Islet precursor cell (in vitro differentiated cells): ENCODE measurements at places on chromosomes 7 and 10.

DNA sequence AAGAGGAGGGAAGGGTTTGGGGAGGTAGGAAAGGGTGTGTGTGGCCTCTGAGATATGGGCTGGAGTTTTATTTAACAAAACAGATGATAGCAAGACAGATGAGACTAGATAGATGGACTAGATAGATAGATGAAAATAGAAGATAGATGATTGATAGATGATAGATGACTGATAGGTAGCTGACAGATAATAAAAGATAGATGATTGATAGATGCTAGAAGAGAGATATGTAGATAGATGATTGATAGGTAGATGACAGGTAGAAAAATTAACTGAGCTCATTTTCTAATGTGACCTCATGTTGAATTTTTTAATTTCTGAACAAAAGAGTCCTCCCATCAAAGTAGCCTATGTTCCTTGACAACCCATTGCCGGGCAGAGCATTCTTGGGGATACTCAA is 116.6 kb upstream of the SFMBT2 start:
- no peak for DNase-seq

DNA sequence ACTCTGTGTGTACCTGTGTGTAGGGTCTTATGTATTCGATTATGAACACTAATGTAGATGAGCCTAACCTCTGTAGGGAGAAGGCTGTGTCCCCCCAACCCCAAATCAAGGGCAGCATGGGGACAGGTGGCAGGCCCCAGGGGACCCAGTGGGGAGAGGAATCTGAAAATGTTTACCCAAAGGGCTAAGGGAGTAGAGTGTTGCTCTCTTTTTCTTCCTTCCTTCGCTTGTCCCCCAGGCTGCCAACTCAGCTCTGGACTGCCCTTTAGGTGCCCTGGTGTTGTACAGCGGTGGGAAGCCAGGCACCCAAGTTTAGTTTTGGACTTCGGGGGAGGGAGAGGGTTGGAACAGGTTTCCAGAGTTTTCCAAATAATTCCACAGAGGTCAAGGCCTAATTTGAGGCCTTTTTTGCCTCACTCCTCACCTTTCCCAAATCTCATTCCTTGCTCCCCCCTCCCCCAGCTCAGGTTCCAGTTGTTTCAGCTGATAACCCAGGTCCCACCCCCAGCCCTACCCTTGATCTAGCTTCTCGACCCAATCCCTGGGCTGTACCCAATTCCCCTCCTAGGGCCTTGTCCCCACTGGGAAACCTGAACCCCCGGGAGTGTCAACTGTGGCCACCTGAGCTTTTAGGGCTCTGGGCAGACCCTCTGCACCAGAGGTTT is 9.1 kb upstream of the PAX2 start:
- DNase-seq: no peak

DNA sequence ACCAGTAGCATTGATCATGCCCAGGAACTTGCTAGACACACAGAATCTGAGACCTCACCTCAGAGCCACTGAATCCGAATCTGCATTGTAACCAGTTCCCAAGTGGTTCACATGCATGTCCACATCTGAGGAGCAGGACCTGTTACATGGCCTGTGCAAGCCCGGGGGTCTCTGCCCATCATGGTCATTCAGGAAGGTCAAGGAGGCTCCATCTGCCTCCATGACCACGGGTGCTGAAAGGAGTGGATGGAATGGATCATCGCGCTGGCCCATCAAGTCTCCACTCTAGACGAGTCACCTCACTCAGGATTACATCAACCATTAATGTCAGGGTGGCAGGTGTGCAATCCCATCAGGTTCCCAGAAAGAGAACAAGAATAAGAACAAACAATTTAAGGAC is 85.8 kb upstream of the ADAM12 start:
- DNase-seq: no peak

- peak; percentile 95 for DNase-seq
These were observed 73.2 kb downstream of the SPDYE5 start for GRCh38 chr7:75565132-75565837.

GRCh38 chr10:111872591-111872990 is 311.0 kb downstream of the GPAM start:
- no peak for DNase-seq

DNA sequence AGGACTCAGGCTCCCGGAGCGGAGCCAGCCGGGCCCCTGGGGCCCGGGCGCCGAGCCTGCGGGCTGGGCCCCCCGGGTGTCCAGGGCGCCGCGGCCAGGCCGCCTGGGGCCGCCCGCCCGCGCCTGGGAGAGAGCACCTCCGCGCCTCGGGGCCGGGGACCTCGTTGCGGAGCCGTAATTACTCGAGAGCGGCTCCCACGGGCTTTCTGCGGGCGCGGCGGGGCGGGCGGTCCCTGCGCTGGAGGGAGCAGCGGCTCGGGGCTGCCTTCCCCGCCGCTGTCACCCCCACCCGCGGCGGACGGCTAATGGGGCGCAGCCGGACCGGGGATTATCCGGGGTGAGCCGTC is 1.5 kb downstream of the GNB2 start:
- DNase-seq: no peak

- no peak for DNase-seq
These were observed 25.9 kb downstream of the CYP17A1 start for GRCh38 chr10:102811346-102811745.

- DNase-seq: peak; percentile 62
These were observed 3.7 kb upstream of the ELMO1 start for GRCh38 chr7:37452346-37452745.

DNA sequence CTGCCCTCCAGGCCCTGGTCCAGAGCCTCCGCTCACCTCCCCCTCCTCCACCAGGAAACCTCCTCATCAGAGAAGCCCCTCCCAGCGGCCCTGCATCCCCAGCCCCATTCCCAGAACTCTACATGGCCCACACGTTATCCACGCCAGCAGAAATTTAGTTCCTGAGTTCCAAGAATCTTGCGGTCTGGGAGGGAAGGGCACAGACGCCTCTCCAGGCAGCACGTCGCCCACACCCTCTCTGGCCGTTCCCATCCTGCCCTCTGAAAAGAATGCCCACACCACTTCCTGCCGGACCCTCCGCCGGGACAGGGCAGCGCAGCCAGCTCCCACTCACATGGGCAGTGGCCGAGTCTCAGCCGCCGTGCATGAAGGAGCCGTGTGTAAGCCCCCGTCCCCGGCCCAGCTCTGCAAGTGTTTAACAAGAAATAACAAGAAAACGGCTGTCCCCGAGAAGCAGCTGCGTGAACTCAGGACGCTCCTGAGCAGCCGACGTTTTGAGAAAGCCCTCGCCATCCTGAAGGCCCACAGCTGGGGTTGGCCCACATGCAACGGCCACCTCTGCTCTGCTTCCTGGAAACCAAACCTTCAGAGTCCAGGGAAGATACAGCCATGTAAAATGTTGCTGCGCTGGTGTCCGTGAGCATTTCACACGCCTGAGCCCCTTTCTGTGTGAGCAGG is 17.4 kb downstream of the ADGRA1 start:
- DNase-seq: no peak

- no peak for DNase-seq
These were observed 66.5 kb upstream of the PPP2R2D start for GRCh38 chr10:131834152-131834810.

GRCh38 chr7:102933763-102934162 is 21.0 kb downstream of the LRRC17 start:
- peak; percentile 84 for DNase-seq

DNA sequence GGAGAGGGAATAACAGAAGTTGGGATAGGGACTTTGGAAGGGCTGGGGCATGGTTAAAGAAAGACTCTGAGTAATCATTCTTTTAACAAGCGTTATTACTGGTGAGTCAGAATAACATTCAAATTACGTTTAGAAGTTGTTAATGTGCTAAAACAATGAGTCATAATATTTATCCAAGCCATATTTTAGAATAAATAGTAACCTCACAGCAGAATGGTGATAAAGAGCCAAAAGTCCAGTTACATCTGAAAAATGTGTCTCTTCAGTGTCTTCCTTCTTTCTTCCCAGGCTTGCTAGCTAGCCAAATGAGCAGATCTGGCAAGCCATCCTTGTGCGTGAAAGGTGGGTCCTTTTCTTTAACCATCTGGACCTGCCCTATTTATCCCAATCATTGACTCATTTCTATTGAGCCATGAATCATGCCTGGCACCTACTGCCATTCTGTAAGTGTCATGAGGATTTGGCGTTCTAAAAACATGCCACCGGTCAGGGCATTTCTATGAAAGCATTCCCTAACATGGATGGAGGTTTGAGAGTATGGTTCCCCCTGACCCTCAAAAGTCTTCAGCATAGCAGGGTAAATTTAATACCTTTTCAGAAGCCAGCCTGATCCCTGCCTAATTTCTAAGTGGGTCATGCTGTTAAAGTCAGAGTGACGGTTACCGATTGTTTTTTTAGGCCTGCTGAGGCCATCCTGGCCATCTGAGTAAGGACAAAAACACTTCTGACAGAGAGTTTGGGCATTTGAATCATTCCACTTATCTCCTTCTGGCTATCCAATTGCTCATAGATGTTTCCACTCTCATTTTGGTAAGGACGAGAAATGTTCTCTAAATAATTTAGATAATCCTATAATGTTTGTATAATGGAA is 26.9 kb downstream of the MYPN start:
- DNase-seq: peak; percentile 67

DNA sequence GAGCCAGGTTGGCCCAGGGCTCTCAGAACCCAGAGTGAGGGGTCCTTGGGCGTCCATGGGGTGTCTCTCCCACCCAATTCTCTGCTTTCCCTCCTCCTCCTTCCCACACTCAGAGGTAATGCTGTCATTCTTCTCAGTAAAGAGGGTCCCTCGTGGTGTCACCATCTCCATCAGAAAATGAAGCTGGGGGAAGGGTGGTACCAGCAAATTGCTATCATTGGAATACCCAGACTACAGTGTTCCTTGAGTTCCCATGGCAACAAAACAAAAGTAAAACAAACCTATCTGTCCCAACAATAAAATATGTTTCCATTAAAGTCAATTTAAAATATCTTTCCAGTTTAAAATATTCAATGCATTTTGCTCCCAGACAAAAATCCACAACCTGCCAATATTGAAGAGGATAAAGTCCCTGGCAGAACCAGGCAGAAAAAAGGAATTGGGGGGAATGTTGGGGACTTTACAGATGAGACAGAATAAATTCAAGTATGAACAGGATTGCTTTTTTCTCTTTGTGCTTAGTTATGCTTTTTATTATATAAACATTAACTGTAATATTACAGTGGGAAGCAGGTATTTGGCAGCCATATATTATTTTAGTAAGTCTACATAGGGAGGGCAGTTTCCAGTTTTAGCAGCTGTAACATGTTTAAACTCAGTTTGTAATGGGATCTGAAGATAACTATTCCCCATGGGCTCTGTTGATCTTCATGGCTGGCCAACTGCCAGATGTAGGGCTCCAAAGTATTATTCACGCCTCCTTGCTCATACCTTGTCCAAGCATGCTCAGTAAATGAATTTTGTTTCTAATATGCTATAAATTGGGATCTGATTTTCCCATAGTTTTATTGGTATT is 182.1 kb downstream of the ARID5B start:
- DNase-seq: no peak

DNA sequence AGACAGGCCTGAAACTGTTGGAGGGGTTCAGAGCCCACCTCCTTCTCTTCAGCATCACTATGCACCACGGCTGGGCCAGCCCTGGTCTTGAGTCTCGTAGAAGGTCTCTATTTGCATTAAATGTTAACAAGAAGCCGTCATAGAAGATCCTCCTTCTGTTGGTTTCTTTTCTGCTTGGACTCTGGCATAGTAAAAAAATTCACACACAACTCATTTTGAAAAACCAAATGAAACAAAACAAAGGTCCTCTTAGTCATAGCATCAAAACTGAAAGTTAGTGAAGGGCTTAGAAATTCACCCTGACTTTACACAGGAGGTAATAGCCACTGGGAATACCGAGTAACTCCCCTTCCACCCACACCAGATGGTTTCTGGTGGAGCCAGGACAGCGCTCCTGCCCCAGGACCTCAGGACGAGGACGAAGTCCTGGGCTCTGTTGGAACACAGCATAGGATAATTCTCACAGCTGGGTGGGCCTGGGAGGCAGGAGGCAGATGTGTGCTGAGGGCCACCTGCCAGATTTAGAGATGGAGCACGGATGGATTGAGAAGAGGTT is 248.4 kb upstream of the KLF6 start:
- DNase-seq: no peak

- peak; percentile 92 for DNase-seq
These were observed 58.6 kb downstream of the ZMIZ1 start for GRCh38 chr10:79127151-79127961.

DNA sequence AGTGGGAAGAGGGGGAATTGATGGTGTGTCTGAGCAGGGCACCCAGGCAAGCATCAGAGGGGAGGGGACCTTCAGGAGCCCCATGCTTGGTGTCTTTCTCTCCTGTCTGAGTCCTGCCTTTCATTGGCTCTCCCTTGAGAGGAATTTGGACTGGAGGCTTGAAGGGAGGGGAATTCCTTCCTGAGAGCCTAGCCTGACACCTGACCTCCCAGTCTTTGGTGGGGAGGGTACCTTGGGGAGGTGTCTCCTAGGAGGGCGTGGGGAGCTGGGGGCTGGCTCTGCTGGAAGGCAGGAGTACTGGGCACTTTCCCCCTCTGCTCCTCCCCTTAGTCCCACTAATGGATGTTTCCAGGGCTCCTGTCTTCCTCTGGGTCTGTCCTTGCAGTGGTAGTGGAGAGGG is 1.3 kb upstream of the SFRP5 start:
- DNase-seq: no peak

- DNase-seq: no peak
These were observed 44.3 kb downstream of the CLEC2L start for GRCh38 chr7:139567647-139568345.

- DNase-seq: peak; percentile 59
These were observed 52.2 kb downstream of the GPR158 start for GRCh38 chr10:25226775-25227682.

DNA sequence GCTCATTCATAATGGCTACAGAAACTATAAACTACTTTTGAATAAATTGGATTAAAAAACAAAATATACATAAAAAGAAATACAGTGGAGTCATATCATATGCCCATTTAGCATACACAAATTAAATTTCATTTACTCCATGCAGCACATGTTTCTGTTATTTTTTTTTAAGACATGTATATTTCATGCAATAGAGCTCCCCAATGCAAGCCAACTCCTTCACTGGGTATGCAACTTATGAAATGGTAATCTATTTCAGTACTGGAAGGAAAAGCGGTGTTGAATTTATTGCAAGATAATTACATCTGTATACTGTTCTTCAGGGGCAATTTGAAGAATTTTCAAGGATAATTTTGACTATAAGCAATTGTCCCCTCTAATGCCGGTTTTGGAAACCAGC is 49.9 kb downstream of the NEUROD6 start:
- no peak for DNase-seq

DNA sequence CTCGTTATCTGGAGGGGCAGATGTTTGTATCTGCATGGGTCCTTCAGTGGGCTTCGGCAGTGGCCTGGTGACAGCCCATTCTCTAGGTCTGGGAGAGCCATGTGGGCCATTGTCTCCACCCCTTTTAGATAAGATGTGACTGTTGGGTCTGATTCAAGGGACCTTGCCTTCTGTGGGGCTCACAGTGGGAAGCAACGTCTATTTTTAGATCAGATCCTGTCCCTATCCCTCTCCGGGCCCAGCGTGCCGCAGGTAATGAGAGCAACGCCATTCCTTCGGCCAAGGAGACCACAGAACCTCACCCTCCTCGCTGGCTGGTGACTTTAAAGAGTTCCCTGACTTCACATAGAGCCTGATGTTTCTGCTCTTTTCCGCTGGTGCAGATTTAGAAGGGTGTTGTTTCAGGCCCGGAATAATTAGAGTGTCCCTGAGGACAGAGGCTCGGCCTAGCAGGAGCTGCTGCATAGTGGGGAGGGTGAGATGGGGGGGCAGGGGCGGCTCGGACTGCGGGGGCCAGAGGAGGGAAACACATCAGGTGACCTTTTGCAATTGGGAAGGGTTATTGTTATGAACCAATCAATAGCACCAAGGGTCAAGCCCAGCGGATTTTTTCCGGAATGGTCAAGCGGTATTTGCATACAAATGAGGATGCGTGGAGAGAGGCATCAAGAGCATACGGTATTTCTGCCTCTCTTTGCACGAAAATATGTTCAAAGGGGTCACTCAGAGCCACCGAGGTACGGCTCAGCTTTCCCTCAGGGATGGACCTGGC is 503.0 kb upstream of the FOXK1 start:
- DNase-seq: no peak
